ENCODE measurements at places on chromosomes 5 and 9. TPM values are rescaled to one million over a fixed set of nuclear protein-coding genes. Genes with fewer than 3 reads are reported as not detected.

- no peak overlapping the region for H3K4me3 ChIP-seq
- no peaks in the 10 kb centered on the region for H3K4me1 ChIP-seq
- no peak overlapping the region for H3K27ac ChIP-seq
- H3K27me3 ChIP-seq, result no peaks in the 10 kb centered on the region
These were observed 60.1 kb upstream of the SLC30A5 start for GRCh38 chr5:69033690-69034089.

ABO gene
- 43.1 TPM for total RNA-seq

- no peak for DNase-seq
- no peak overlapping the region for H3K4me3 ChIP-seq
These were observed 355.3 kb downstream of the BNC2 start for GRCh38 chr9:16515207-16515606.

DNA sequence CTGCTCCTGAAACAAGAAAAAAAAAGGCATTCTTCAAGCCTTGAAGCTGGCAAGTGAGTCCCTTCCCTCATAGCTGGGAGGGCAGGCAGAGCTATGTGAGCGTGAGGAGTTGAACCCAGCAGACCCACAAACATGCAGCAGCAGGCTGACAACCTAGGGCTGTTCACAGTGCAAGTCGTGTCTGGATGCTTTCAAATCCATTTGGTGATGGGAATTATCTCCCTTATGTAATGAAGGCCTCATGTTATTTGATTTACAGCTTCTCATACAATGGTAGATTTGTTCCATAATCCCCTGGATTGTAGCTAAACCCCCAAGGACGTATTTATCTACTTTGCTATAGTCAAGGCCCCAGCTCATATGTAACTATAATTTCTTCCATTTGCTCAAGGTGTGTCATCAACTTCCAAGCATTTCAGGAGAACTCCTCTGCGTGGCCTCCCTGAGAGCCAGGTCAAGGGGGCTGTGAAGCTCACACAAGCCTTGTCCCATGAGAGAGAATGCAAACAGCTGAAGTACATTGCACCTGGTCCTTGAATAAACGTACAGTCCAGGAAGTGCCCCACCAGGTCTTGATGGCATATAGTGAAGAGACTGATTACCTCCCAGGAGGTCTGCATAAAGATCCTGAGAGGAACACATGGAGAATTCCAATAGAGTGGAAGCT, 124.8 kb upstream of the SLC1A3 start:
- H3K36me3 ChIP-seq, result no peaks in the 10 kb centered on the region
- no peak overlapping the region for H3K27ac ChIP-seq
- H3K4me1 ChIP-seq, result no peaks in the 10 kb centered on the region
- DNase-seq, result no peak

GRCh38 chr5:54837093-54837492, 148.3 kb downstream of the ESM1 start:
- no peak for DNase-seq
- H3K27ac ChIP-seq, result no peak overlapping the region

DNA sequence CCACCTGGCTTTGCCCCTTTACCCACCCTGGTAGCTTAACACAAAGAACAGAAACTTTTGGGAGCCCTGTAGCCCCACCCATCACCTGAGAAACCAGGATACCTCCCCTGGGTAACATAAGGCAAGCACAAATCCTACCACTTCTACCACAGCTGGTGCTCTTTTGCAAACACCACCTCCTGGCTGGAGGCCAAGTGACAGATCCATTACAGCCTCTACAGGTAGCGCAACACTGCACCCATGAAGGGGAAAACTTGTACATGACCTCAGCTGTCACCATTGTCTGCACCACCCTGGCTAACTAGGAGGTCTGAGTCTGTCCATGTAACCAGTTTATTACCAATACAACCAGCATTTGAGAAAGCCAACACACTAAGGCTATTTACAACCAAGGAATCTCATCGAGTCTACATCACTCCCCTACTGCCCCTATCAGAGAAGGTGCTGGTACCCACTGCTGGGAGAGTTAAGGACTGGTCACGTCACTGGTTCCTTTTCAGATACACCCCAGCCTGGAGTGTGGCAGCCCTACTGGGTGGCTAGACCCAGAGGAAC, 128.6 kb downstream of the PJA2 start:
- H3K27me3 ChIP-seq, result no peaks in the 10 kb centered on the region
- no peaks in the 10 kb centered on the region for H3K36me3 ChIP-seq
- no peaks in the 10 kb centered on the region for H3K4me1 ChIP-seq
- no peak overlapping the region for H3K27ac ChIP-seq
- DNase-seq, result no peak

SPATA31A3 gene
- total RNA-seq, result not detected

DNA sequence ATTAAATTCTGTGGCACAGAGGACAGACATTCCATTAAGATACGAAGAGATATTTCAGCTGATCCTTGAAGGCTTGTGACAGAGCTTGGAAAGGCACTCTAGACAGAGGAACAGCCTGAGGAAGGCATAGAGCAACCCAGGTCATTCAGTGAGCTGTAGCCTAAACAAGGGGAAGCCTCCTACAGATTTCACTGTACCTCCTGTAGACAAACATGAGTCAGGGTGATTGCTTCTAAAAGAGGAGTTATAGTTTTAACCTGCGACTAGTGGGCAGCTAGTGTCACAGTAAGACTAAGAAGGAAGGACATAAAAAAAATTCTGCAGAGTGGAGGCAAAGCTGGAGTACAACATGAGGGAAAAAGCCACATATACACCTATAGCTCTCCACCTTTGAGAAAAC, 43.5 kb upstream of the ANKDD1B start:
- no peaks in the 10 kb centered on the region for H3K36me3 ChIP-seq
- H3K4me3 ChIP-seq, result no peak overlapping the region
- H3K27me3 ChIP-seq, result no peaks in the 10 kb centered on the region
- peak overlapping the region; percentile 72 for H3K27ac ChIP-seq

TMC1 gene
- total RNA-seq, result not detected

- H3K4me1 ChIP-seq, result no peaks in the 10 kb centered on the region
- DNase-seq, result no peak
- no peak overlapping the region for H3K4me3 ChIP-seq
- H3K36me3 ChIP-seq, result no peaks in the 10 kb centered on the region
- H3K27ac ChIP-seq, result no peak overlapping the region
- no peaks in the 10 kb centered on the region for H3K27me3 ChIP-seq
These were observed 28.6 kb upstream of the GTF2H2C start for GRCh38 chr5:69531406-69531801.

ACOT12 gene
- not detected for total RNA-seq

- DNase-seq, result peak; percentile 44
- H3K36me3 ChIP-seq, result no peaks in the 10 kb centered on the region
- H3K27me3 ChIP-seq, result no peaks in the 10 kb centered on the region
- no peak overlapping the region for H3K27ac ChIP-seq
- no peaks in the 10 kb centered on the region for H3K4me1 ChIP-seq
These were observed 82.1 kb upstream of the PITX1 start for GRCh38 chr5:135116160-135116561.

RARS1 gene
- total RNA-seq, result 62.7 TPM

- no peaks in the 10 kb centered on the region for H3K36me3 ChIP-seq
- DNase-seq, result no peak
- no peaks in the 10 kb centered on the region for H3K4me1 ChIP-seq
These were observed 271.1 kb upstream of the NMUR2 start for GRCh38 chr5:152676196-152676595.

DNA sequence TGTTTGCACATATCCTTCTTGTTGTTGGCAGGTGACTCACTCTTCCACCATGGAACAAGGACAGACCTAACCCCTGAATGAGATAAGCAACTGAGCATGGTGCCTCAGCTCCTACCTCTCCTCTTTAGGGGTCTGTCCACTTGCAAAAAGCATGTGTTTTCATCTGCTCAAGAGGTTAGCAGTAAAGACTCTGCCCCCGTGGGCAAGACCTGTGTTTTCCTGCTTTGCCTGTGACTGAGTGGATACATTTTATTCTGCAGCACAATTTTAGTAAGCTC, 111.0 kb upstream of the LIFR start:
- H3K36me3 ChIP-seq, result no peaks in the 10 kb centered on the region
- no peak overlapping the region for H3K27ac ChIP-seq
- H3K4me1 ChIP-seq, result peaks cover 4% of the 10 kb centered on the region
- no peak for DNase-seq
- no peaks in the 10 kb centered on the region for H3K27me3 ChIP-seq
- H3K4me3 ChIP-seq, result no peak overlapping the region

GRCh38 chr5:73382401-73382740, 66.2 kb downstream of the FOXD1 start:
- no peak for DNase-seq
- H3K27ac ChIP-seq, result no peak overlapping the region
- H3K27me3 ChIP-seq, result peaks cover 56% of the 10 kb centered on the region
- no peaks in the 10 kb centered on the region for H3K4me1 ChIP-seq

ANKRD20A1 gene
- not detected for total RNA-seq

SEMA6A gene
- 108 TPM for total RNA-seq

DNA sequence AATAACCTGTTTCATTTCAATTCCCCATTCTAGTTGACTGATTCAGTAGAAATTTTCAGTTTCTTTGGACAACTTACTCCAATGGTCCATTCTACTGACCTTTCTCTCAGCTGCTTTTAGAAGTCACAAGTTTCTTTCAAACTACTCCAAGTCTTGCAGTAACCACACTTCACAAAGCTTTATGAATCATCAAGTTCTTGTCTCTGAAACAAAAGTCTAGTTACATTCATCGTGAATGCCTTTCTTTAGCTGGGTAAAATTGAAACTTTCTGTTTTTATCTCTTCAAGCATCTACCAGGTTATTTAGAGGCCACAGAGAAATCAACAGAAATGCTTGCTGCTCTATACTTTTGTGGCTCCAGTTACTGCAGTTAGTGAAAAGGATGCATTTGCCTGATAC, 405.4 kb downstream of the TMEM232 start:
- no peaks in the 10 kb centered on the region for H3K4me1 ChIP-seq
- no peaks in the 10 kb centered on the region for H3K36me3 ChIP-seq
- no peaks in the 10 kb centered on the region for H3K27me3 ChIP-seq

GRCh38 chr9:77827104-77827784, 179.1 kb upstream of the GNA14 start:
- H3K36me3 ChIP-seq, result no peaks in the 10 kb centered on the region
- H3K27ac ChIP-seq, result no peak overlapping the region
- H3K4me1 ChIP-seq, result peaks cover 14% of the 10 kb centered on the region
- no peak for DNase-seq

- no peak for DNase-seq
- H3K27me3 ChIP-seq, result no peaks in the 10 kb centered on the region
- peaks cover 12% of the 10 kb centered on the region for H3K4me1 ChIP-seq
- no peaks in the 10 kb centered on the region for H3K36me3 ChIP-seq
- H3K27ac ChIP-seq, result no peak overlapping the region
- no peak overlapping the region for H3K4me3 ChIP-seq
These were observed 20.9 kb downstream of the KCTD16 start for GRCh38 chr5:144191531-144191930.

C9orf50 gene
- total RNA-seq, result 0.11 TPM

DNA sequence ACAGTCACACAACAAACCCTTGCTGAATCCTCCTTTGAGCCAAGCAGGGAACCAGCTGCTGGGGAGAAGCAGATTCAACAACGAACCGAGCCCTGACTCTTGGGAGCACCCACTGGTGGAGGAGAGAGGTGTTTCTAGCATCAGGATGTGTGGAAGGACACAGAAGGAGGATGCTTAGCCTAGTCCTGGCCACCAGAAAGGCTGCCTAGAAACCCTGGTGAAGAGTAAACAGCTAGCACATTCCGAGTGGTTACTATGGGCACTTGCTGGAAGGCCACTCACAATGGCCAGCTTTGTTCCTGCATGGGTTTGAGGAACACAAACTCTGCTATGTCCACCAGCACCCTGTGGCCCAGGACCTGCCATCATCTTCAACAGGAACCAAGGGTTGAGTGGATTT, 1.8 kb downstream of the TIFAB start:
- H3K4me3 ChIP-seq, result no peak overlapping the region
- H3K4me1 ChIP-seq, result no peaks in the 10 kb centered on the region
- no peaks in the 10 kb centered on the region for H3K36me3 ChIP-seq

DNA sequence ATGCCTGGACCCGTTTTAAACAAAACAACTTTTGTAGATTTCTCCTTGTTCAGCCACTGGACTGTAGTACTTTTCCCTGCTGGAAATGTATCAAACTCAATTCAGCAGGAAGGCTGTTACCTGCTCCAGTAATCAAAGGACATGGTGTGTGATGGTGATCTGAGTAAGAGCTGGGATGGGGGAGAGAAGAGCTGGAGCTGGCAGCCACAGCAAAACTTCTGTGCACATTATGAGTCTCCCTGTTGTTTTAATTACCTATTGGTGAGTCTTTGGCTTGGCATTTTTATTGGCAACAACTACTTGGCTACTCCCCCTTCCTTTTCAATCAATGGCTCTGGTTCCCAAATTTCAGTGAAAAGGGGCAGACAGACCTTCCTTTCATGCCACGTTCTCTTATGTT, 9.7 kb downstream of the NREP start:
- no peak for DNase-seq
- no peaks in the 10 kb centered on the region for H3K36me3 ChIP-seq
- no peak overlapping the region for H3K4me3 ChIP-seq
- peaks cover 25% of the 10 kb centered on the region for H3K4me1 ChIP-seq

GRCh38 chr5:67135381-67135984, 61.1 kb downstream of the CD180 start:
- peaks cover 4% of the 10 kb centered on the region for H3K36me3 ChIP-seq
- DNase-seq, result no peak
- no peak overlapping the region for H3K27ac ChIP-seq

- no peaks in the 10 kb centered on the region for H3K27me3 ChIP-seq
- no peak for DNase-seq
- no peak overlapping the region for H3K4me3 ChIP-seq
- H3K4me1 ChIP-seq, result no peaks in the 10 kb centered on the region
- no peak overlapping the region for H3K27ac ChIP-seq
These were observed 17.7 kb downstream of the SLC25A48 start for GRCh38 chr5:135851915-135852845.

BHMT gene
- 0.57 TPM for total RNA-seq

CEL gene
- total RNA-seq, result 1.6 TPM

DNA sequence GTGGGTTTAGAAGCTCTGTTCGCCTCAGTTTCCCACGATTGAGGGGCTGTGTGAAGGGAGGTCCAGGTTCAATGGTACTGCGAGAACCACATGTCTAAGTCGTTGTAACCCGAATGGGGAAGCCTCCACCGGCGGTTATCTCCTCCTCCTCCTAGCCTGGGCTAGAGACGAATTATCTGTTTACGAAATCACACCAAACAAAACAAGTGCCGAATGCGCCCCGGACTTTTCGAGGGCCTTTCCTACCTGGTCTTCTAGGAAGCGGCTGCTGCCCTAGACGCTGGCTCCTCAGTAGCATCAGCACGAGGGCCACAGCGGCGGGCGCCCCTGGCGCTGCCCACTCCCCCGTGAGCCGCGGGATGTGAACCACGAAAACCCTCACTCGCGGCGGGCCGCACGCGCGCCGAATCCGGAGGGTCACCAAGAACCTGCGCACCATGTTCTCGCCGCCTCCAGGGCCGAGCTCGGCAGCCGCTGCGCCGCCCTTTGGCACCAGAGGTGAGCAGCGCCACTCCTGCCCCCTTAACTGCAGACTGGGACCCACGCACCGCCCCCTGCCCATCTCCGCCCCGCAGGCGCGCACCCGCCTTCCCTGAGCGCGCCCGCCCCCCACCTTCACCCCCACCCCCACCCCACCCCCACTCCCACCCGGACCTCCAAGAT, at the start of gene CDKN2A:
TSS of gene CDKN2A (minus strand) at position 500 of the 663 bp plus-strand sequence.
- H3K36me3 ChIP-seq, result no peaks in the 10 kb centered on the region
- H3K4me3 ChIP-seq, result peak within 1 kb of the TSS; percentile 51
- H3K27ac ChIP-seq, result peak within 1 kb of the TSS; percentile 82
- H3K27me3 ChIP-seq, result peaks cover 12% of the 10 kb centered on the region

All from adrenal gland (tissue), 19 donors.